Stimulated activated CD8-positive, alpha-beta memory T cell treated with anti-CD3 and anti-CD28 coated beads, Interleukin-4, amount 100 ng/mL, for 4 hours (primary cell): ENCODE measurements at places on chromosomes 12 and 14.

GRCh38 chr14:59632381-59632780 lies 55.8 kb upstream of the CCDC175 start:
- DNase-seq: no peak

DNA sequence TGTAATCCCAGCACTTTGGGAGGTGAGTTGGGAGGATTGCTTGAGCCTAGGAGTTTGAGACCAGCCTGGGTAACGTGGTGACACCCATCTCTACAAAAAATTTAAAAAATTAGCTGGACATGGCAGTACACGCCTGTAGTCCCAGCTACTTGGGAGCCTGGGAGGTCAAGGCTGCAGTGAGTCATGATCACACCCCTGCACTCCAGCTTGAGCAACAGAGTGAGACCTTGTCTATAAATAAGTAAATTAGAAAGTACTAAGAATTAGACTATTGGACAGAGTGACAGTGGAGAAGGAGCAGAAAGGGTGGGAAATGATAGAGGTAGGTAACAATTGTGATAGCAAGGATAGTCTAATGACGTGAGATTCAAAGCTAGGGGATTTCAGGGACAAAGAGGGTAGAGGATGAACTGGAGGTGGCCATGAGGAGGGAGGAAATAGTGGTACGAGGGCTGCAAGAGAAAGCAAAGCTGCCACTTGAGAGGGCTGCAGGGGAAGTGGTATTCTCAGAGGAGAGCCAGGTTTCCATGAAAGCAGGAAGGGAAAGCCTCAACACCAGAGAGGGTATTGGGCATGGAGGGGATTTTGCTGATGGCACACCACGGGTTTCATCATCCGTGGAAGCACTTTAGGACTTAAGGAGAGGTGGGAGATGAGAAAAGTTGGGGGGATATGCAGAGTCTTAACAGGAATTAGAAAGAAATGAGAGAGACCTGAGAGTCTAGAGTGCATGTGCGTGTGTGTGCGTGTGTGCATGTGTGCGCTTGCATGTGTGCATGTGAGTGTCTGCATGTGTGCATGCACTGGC lies 85.6 kb downstream of the SYNE2 start:
- DNase-seq: no peak

GRCh38 chr12:102317155-102317554 lies 119.5 kb upstream of the PMCH start:
- DNase-seq: no peak

DNA sequence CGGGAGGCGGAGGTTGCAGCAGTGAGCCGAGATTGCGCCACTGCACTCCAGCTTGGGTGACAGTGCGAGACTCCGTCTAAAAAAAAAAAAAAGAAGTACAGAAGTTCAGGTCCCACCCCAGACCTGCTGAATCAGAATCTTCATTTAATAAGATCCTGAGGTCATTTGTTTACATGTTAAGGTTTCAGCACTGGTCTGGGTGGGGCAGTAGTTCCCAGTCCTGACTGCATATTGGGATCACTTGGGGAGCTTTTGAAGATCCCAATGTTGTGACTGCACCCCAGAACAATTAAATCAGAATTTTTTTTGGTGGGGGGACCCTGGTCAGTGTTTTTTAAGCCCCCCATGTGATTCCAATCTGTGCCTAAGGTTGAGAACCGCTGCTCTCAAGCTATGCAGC lies 11.7 kb upstream of the COL2A1 start:
- no peak for DNase-seq

DNA sequence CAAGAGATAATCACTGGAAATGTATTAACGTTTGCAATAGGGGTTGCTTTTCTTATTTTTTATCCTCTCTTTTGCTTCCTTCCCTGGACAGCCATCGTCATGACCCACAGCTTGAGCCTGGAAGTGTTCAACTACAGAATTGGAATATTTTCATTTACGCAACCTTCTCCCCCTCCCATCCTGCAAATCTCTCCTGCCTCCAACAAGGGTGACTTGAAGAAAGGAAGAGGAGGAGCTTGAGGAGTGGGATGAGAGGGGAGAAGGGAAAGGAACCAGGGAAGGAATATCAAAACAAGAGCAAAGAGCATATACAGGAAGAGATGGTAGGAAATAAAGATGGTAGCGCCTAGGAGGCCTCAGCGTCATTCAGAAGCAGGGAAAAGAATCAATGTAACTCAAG lies 1.6 kb upstream of the MANSC4 start:
- DNase-seq: no peak

GRCh38 chr14:76088771-76089571 lies 62.8 kb upstream of the GPATCH2L start:
- no peak for DNase-seq

GRCh38 chr14:39069923-39070322 lies 33.1 kb downstream of the SEC23A start:
- no peak for DNase-seq

DNA sequence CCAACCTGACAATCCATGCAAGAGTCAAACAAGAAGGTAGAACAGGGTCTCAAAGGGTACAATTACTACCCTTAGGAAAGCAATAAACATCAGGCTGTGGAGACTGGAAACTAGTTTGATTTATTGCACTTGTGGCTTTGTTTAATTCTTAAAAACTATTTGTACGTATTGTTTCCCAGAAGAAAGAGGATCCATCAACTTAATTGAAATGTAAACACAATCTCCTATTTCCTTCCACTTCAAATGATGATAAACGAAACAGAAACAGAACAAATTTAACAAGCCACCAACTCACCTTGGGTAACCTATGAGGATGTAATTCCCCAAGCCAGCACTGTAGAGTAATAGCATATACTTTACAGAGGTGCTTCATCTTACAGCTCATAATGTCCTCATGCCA lies 8.0 kb downstream of the STXBP6 start:
- no peak for DNase-seq

DNA sequence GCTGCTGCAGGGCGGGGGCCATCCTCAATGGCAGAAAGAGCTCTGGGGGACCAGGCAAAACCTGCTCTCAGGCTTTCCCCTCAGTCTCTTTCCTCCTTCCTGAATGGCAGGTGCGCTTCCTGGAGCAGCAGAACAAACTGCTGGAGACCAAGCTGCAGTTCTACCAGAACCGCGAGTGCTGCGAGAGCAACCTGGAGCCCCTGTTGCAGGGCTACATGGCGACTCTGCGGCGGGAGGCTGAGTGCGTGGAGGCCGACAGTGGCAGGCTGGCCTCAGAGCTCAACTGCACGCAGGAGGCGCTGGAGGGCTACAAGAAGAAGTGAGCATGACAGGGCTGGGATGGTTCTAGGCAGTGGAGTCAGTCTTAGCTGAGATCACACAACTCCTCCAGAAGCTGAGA lies 22.9 kb upstream of the KRT83 start:
- no peak for DNase-seq

- no peak for DNase-seq
These were observed at the start of gene ARHGEF25 for GRCh38 chr12:57611108-57611826. Gene ARHGEF25, plus strand, starts transcription at chr12:57611435. Its CDS starts 460 bp downstream, at chr12:57611895.

DNA sequence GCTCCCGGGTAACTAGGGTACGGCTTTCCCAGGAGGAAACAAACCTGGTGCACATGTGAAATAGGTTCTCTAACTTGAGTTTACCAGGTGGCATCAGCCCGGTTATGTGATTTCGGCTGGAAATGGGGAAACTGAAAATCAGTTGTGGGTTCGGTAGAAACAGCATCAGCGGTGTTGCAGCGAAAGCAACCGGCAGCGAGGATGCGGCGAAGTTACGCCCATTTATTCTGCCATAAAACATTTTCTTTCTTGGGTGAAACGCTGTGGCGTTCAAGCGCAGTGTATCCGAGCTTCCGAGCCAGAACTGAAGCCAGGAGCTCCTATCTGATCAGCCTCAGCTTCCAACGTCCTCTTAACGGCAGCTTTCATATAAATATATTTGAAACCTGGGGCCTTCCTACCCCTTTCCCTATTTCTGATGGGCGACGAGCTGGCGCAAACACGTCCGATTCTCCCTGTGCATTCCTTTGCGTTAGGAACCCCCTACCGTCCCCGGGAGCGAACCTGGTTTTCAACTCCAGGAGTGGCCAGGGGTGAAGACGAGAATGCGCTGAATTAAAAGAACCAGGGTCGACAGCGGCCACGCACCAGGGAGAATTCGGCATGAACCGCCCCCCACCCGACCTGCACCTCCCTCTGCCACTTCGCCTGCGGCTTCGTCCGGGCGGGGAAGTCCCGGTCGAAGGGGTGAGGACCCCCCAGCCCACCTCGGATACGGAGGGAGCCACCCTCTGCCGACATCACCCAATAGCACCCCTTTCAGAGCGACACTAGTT lies 1.6 kb downstream of the DPF3 start:
- no peak for DNase-seq

GRCh38 chr12:132776816-132777568 lies 15.4 kb upstream of the ANKLE2 start:
- no peak for DNase-seq

DNA sequence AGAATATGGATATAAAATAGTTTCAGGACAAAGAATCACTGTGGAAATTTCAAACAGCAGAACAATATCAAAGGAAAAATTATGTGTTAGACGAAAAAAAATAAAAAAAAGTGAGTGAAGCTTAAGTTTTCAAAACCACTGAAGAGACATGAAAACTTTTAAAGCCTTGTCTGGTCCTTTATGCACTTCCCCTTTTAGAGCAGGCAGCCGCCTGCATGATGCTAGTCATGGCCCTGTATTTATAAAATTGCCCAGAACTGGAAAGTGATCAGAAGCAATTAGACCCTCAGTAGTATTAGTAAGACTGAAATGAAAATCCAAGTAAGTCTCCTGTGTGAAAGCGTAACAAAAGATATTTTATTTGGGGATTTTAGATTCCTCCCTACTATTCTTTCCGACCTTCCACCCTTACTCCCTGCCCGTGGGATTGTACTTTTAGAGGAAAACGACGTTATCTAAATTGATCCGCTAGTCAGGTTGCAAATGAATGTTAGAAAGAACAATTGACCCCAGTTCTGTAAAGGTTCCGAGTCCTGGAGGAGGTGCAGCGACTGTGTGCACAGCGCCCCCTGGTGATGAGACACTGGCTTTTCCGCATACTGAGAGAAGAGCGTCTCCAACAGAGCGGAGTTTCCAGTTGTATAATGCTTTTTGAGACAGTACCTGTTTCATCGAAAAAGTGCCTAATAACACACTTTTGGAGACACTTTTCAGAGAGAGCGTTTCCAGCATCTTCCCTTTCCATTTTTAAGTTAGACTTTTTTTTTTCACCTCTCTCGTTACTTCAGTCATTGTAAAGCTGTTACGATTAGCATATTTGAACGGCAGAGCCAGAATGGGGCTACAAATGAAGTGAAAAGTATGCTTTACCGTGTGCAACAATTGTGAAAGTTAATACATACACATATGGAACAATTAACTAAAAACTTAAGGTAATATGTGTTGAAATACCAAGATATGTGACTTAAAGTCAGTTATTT lies 12.4 kb downstream of the MGST1 start:
- no peak for DNase-seq

DNA sequence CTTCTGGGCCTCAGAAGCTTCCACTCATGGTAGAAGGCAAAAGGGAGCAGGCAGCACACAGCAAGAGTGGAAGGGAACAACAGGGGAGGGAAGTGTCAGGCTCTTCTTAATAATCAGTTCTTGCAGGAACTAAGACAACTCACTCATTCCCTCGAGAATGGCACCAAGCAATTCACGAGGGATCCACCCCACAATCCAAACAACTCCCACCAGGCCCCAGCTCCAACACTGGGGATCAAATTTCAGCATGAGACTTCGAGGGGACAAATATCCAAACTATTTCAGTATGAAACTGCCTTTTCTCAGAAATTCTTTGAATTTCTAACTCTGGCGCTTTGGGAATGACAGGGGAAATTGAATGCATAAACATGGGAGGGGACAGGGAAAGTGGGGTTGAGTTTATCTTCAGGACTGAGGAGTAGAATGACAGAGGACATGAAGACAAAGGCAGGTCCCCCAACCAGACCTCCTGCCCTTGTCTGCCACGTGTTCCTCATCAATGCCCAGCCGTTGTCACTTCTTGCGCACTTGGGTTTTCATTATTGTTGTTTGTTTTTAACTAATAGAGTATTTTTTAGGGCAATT lies 24.6 kb upstream of the APOF start:
- DNase-seq: no peak

GRCh38 chr12:45601390-45601789 lies 128.1 kb upstream of the ARID2 start:
- no peak for DNase-seq

- no peak for DNase-seq
These were observed 36.4 kb downstream of the PYM1 start for GRCh38 chr12:55891310-55891709.

DNA sequence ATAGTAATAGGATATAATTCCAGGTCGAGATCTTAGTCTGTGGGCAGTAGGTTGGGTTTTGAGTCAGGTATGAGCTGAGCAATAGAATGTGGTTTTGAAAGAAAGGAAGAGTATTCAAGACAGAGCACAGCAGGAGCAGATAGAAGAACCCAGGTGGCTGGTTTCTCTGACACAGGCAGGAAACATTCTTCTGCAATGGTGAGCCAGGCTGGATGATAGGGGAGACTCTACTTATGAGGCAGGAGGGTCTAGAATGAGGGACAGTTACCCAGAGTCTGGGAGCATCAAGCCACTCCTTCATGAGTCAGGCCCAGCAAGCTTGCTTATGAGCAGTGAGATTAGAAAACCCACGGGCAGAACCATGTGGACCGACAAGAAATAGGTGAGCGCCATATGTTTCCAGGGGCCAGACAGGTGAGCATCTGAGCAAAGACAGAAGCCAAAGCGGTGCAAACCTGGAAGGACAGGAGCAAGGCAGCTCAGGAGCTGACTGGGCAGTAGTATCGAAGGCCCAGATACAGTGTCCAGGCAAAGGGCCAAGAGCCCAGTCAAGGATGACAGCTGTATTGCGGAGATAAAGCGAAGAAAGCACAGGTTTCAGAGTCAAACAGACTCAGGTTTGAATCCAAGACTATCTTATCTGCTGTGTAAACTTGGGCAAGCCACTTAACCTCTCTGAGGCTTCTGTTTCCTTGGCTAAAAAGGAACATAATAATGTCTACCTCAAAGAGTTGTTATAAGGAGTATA lies 22.5 kb upstream of the PCNX1 start:
- no peak for DNase-seq

- DNase-seq: no peak
These were observed 7.9 kb downstream of the IFFO1 start for GRCh38 chr12:6547987-6548386.

DNA sequence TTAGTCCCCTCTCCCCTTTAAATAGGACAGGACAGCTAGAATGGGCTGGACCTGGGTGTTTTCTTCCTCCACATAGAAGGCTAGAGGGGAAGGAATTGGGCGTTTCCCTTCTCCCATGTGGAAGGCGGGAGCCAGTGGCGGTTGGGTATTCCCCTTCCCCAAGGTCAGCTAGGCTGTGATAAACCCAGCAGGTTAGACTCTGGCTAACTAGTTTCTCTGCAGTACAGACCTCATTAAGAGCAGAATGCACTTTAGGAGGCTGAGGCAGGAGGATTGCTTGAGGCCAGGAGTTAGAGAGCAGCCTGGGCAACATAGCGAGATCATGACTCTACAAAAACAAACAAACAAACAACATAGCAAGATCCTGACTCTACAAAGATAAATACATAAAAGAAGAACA lies 92.6 kb downstream of the BEGAIN start:
- DNase-seq: no peak

GRCh38 chr12:130832561-130833209 lies 6.4 kb downstream of the STX2 start:
- DNase-seq: no peak

- DNase-seq: no peak
These were observed 15.5 kb downstream of the PRKAB1 start for GRCh38 chr12:119683413-119683812.
